Activated naive CD4-positive, alpha-beta T cell (primary cell): ENCODE measurements at places on chromosomes 2 and 18.

DNA sequence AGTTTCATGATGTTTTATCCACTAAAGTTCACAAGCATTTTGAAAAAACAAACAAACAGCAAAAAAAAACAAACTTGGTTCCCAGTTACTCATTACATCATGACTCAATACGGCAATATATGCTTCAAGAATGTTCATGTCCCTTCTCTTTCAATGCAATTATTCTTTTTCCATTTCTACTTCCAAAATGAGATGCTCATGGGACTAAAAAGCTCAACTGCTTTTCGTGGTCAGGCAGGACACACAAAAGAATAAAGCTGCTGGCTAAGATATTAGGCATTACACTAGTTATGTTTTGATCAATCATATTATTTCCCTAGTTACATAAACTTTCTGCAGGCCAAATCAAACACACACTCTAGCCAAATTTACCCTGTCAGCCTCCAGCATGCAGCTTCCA, 301.3 kb downstream of the EPHA4 start:
- DNase-seq: no peak

GRCh38 chr2:210899131-210899530, 342.7 kb downstream of the CPS1 start:
- no peak for DNase-seq

- DNase-seq: no peak
Measured at GRCh38 chr2:104023306-104023705, 830.6 kb upstream of the POU3F3 start.

DNA sequence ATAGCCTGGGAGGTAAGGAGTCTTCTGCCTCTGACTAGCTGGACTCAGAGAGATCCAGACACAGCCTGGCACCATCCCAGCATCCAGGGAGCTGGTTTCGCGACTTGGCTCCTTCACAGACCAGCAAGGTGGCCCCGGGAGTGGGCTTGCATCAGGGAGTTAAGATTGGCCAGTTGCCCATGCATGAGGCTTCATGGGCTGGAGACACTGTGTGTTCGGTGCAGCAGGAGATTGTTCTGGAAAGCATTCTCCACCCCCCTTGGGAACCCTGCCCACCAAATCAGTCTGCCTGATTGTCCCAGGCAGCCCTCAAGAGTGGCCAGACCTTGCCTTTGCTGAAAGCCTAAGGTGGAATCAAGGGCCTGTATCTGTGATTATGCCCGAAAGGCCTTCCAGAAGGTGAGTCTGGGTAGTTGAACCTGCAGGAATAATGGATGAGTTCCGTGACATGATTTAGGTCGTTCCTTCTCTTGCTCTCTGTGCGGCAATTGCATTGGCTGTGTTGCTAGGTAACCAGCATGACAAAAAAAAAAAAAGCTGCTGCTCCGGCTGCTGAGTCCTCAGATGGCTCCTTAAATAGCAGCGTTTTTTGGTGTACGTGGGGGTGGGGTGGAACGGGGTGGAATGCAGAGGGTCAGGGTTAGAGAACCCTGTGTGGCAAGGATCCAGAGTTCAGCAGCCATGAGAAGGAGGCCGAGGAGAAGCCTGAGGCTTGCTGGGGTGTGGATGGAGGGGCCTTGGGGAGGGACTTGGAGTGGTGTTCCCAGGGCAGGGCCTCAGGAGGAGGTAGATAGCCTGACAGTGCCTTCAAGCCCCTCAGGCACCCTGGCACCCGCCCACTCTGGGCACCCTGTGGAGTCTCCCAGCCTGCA, 93.0 kb upstream of the MCFD2 start:
- DNase-seq: no peak

DNA sequence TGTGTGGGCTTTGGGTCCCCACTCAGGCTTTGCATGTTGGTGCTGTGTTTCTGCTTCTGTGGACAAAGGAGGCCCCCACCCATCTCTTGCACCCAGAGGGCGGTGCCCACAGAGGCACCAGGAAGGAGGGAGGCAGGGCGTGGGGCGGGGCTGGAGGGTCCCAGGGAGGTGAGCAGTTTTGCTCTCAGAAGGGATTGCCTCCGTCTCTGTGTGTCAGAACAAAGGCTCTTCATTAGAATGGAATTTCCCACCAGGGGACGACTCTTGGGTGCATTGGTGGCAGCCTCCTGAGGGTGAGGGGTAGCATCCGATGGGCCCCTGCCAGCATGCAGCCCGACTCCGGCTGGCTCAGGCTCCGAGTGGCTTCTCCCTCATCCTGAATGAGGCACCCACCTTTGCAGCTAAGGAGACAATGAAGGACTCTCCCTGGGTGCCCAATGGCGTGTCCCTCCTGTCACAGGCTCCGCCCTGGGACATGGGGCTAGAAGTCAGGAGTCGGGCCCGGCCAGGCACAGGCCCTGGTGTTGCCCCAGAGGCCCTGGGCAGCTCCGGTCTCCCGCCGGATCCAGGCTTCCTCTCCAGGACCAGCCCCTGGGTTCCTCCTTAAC, 7.0 kb upstream of the ERFE start:
- no peak for DNase-seq

- no peak for DNase-seq
Measured at GRCh38 chr2:26847655-26848335, at the start of gene DPYSL5. DPYSL5 (plus strand) TSS chr2:26848132; CDS start chr2:26898500, 50,368 bp downstream.

DNA sequence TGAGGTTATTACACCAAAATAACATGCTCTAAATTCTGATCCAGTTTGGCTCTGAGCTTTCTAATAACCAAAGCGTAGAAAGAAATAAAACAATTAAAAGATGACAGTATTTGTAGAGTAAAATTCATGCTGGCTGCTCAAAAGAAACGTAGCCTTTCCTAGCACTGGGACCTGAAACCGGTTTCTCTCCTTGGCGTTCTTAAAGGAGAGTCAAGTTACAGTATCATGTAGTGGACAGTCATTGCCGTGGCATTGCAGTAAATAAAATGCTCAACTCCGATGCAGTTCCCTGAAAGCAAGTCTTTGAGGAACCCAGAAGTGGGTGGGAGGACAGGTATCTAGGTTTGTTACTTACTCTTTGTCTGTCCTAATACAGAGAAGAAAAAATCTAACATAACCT, 52.7 kb upstream of the ITM2C start:
- no peak for DNase-seq

DNA sequence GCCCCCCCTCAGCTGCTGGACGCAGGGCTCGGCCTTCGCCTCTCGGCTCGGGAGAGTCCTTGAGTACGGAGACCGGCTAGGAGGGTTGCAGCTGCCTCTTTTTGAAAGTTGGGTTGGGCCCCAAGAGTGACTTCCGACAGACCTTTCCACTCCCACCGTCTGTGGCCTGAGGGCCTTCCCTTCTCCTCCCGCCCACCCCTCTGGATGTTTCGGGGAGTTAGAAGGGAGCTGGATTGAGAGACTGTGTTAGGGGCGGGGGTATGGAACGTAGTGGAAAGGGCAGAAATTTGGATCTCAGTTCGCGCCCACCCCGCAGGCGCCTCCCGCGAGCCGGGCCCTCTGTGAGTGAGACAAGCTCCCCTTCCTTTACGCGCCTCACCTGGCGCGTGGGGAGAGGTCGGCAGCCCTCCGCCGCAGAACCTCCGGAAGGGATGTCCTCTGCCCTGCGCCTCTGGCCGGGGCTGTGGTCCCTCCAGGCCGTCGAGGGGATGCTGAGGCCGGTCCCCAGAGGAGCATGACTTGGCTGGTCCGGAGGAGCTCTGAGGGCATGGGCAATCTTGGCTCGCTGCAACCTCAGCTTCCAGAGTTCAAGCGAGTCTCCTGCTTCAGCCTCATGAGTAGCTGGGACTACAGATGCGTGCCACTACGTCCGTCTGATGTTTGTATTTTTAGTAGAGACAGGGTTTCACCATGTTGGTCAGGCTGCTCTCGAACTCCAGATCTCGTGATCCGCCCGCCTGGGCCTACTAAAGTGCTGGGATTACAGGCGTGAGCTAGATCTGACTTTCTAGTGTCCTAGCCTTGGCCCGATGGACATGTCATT, 15.9 kb downstream of the C2orf74 start:
- DNase-seq: peak; percentile 36

- peak; percentile 32 for DNase-seq
Measured at GRCh38 chr2:158457092-158457825, 507 bp downstream of the PKP4 start.

GRCh38 chr2:618422-618990, 58.7 kb downstream of the TMEM18 start:
- DNase-seq: no peak

DNA sequence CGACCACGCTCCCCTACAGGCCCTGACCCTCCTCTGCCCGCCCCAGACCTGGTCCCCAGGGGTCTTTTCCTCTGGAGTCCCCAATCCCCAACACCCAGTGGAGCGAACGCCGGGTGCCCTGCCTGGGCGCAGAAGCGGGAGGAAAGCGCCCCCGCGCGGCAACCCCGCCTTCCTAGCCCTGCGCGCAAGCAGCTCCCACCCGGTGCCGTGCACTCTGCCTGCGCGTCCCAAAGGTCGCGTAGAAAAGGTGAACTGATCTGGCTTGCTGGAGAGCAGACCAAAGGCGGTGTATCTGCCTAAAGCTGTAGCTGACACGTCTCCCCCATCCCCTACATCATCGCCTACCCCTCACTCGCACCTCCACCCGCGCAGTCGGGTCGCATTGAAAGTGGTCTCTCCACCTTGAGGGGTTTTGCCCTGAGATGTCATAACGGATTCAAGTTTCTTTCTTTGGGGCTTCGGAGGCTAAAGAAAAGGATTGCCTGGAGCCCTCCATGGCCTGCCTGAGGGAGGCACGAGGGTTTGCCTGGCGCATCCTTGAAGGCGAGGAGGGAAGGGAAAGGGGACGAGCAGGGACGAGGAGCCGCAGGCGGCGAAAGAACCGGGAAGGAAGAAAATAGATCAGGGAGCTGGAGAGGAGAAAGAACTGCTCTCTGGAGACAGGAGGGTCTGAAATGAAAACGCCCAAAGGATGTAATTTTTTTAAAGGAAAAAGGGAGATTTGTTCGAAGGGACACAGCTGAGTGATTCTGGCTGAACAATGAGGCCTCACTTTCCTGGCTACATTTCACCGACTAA, 5.8 kb downstream of the GAD1 start:
- DNase-seq: no peak

- no peak for DNase-seq
Measured at GRCh38 chr2:206740800-206741199, 22.6 kb upstream of the DYTN start.

- no peak for DNase-seq
Measured at GRCh38 chr2:56018267-56018666, 94.7 kb upstream of the EFEMP1 start.

DNA sequence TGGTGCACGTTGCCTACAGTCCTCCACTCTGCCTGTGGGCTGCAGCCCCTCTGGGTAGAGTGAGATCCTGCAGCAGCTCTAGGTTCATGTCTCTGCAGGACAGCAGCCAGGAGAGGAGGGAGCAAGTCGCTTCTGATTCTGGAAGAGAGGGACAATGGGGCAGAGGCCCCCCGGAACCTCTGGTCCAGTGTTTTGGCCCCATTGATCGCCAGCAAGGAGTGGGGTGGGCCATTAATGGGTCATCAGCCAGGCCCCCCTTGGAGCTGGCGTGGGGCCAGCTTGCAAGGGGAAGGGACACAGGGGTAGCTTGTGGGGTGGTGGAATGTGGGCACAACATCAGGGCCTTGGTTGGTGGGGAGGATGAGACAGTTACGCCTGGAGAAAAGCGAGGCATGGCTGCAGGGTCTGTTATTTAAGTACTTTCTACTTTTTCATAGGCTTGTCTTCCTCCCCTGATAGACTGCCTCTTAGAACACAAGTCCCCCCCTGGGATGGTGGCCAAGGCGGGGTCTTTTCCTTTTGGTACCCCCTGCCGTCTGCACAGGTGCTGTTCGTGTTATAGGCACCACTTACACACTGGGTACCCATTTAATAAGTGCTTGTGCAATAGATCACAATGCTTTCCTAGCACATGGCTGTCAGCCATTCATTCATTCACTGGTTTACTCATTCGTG, 44.6 kb downstream of the INHBB start:
- no peak for DNase-seq

DNA sequence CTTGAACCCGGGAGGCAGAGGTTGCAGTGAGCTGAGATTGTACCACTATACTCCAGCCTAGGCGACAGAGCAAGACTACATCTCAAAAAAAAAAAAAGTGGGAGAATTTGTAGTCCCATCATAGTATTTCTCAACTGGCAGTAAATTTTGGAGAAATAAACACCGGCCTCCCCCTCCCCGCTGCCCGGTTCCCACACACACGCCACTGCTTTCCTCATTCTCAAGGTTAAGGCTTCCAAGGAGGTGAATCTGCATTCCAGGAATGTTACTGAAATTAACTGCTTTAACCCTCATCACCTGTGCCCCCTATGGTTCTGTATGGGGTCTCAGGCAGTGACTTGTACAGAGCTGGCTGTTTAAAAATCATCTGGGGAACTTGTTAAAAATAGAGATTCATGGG, 49.9 kb downstream of the MRPL35 start:
- DNase-seq: no peak

DNA sequence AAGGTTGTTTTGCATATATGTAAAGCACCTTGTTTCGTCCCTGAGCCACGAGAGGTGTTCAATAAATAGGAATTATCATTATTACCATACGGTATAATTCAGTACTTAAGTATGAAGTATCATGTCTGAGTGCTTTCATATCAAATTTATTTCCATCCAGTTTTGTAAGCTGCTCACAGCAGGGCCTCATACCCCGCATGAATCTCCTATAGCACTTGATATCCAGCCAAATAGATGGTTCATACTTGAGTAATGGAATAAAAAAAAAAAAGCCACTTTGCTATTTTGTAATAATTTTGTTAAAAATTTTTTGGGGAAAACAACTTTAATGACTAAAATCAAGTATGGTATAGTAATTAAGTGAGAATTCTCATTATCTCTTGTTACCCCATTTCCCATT, 160.8 kb upstream of the NOSTRIN start:
- no peak for DNase-seq

GRCh38 chr2:193668557-193669323, 1474.0 kb upstream of the TMEFF2 start:
- DNase-seq: no peak

GRCh38 chr2:9365498-9366019, 57.8 kb downstream of the ITGB1BP1 start:
- no peak for DNase-seq

DNA sequence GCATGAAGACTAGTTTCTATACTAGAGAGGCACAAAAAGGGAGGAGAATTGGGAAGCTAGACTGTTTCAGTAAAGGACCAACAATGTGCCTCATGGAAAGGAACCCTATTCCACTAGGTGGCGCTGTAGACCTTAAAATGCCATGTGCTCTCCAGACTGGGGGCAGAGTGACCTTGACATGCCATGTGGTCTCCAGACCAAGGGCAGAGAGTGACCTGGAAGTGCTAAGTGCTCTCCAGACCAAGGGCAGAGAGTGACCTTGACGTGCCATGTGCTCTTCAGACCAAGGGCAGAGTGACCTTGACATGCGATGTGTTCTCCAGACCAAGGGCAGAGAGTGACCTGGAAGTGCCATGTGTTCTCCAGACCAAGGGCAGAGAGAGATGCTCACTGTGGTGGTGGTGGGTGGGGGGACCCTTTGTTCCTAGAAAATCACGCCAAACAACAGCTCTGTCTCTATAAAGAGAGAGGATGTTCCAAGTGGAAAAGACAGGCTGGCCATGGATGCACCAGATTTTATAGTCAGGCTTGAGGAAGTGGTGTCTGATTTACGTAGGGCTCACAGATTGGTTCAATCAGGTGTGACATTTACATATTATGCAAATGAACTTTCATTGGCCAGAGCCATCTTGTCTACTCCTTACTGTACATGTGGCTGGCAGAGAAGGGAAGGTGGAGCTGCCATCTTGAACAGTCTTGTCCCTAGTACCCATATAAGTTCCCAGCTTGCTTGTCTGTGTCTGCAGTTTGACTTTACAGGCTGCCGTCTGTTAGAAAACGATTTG, 344.0 kb upstream of the DDX18 start:
- no peak for DNase-seq

- DNase-seq: no peak
Measured at GRCh38 chr2:102141970-102142828, at the start of gene IL1R1. IL1R1 (plus strand) TSS chr2:102142746; CDS start chr2:102157725, 14,979 bp downstream.
